Upper lobe of left lung (tissue), 6 donors: ENCODE measurements at places on chromosomes 7 and 10.

DNA sequence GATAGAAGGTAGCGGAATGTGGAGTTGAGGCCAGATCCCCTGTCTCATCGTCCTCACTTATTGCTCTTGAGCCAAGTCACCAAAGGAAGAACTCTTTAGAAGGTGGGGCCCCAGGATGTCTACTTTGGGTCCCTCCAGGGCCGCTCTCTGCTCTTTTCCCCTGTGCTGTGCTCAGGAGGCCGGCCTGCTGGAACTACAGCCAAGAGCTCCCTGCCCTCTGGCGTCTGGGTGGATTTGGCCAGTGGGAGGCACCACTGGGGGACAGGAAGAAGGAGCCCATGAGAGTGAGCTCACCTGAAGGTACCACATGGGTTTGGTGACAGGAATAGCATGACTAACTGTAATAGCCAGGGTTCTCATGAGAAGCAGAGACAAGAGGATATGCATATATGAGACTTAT is 97.7 kb upstream of the FAM180A start:
- DNase-seq: no peak

DNA sequence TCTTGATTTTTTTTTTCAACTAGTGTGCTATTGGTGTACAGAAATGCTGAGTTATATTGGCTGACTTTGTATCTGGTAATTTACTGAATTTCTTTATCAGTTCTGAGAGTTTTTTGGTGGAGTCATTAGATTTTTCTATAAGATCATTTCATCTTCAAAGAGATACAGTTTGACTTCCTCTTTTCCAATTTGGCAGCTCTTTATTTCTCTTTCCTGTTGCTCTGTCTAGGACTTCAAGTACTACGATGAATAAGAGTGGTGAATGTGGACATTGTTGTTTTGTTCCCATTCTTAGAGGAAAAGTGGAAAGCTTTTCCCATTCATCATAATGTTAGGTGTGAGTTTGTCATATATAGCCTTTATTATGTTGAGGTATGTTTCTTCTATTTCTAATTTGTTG is 50.2 kb downstream of the LOXL4 start:
- no peak for DNase-seq

- DNase-seq: no peak
Measured at GRCh38 chr7:74071121-74071520, 12.5 kb upstream of the LIMK1 start.

DNA sequence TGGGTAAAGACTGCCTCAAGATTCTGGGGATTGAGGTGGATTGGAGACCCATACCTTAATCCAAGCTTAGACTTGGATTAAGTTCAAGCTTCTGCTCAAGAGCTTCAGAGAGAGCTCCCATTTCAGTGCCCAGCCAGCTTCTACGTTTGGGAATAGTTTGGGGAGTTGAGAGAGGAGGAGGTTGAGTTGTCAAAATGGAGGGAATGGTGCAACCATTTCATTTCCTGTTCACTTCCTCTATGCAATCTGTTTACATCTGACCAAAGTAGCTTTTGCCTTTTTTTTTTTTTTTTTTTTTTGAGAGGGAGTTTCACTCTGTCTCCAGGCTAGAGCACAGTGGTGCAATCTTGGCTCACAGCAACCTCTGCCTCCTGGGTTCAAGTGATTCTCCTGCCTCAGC is 65.8 kb downstream of the ENTPD1 start:
- no peak for DNase-seq

DNA sequence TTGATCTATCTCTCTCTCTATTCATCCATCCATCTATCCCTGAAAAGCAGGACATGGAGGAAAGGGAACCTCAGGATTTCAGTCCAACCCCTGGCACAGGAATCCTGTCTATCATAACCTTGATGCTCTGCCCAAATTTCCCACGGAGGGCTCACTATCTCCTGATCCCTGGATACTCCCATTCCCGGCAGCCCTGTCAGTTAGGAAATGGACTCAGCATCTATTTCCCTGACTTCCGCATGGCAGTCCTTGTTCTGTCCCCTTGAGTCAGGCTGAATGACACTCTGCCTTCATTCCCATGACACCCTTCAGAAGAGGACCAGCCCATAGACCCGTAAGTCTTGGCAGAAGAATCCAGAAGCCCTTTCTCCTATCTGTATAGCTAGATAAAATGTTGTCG is 77.7 kb downstream of the VWA2 start:
- DNase-seq: no peak

- DNase-seq: no peak
Measured at GRCh38 chr10:44974082-44974627, 4.5 kb downstream of the DEPP1 start.

DNA sequence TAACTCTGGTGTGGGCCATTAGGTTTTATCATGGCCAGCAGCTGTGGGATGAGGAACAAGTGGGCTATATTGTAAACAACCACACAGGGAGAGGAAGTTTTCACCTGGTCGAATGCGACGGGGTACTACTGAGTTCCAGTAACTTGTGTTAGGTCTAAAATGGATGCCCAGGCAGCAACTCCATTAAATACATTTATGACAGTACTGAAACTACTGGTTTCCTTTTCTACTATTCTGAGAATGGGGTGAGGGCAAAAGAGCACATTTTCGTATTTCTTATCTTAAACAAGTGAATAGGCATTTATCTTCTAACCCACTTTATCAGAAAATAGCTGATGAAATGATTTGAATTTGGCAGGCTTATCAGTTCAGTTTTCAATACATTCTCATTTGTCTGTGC is 109.7 kb downstream of the C1GALT1 start:
- no peak for DNase-seq

- no peak for DNase-seq
Measured at GRCh38 chr10:52918714-52919305, 146.2 kb upstream of the MBL2 start.
